Heart right ventricle (tissue), 16 donors: ENCODE measurements at places on chromosomes 7 and 10. TPM values are rescaled to one million over a fixed set of nuclear protein-coding genes. Genes with fewer than 3 reads are reported as not detected.

GRCh38 chr7:148986742-148987009 lies 41.6 kb downstream of the PDIA4 start:
- peaks cover 20% of the 10 kb centered on the region for H3K4me1 ChIP-seq
- H3K27me3 ChIP-seq, result no peaks in the 10 kb centered on the region
- peak overlapping the region; percentile 82 for H3K27ac ChIP-seq
- peak overlapping the region; percentile 67 for H3K4me3 ChIP-seq

SLC39A12 gene
- total RNA-seq, result not detected

GRCh38 chr10:132420469-132420980 lies 23.5 kb downstream of the PWWP2B start:
- H3K27ac ChIP-seq, result peak overlapping the region; percentile 91
- H3K27me3 ChIP-seq, result no peaks in the 10 kb centered on the region
- no peak overlapping the region for H3K4me3 ChIP-seq
- H3K4me1 ChIP-seq, result peaks cover 43% of the 10 kb centered on the region

DNA sequence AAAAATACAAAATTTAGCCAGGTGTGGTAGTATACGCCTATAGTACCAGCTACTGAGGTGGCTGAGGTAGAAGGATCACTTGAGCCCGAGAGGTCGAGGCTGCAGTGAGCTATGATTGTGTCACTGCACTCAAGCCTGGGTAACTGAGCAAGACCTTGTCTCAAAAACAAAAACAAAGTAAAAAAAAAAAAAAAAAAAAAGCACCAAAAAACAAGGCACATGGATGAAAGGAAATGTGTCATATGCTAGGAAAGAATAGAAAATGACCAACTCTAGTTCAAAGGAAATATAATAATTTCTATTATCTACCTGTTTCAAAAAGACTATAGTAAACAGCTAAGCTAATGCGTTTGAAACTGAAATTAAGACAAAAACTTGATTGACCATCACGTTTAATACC lies 33.8 kb downstream of the UBE2H start:
- H3K36me3 ChIP-seq, result peaks cover 7% of the 10 kb centered on the region
- H3K27ac ChIP-seq, result peak overlapping the region; percentile 79
- no peak overlapping the region for H3K4me3 ChIP-seq
- DNase-seq, result no peak

DNA sequence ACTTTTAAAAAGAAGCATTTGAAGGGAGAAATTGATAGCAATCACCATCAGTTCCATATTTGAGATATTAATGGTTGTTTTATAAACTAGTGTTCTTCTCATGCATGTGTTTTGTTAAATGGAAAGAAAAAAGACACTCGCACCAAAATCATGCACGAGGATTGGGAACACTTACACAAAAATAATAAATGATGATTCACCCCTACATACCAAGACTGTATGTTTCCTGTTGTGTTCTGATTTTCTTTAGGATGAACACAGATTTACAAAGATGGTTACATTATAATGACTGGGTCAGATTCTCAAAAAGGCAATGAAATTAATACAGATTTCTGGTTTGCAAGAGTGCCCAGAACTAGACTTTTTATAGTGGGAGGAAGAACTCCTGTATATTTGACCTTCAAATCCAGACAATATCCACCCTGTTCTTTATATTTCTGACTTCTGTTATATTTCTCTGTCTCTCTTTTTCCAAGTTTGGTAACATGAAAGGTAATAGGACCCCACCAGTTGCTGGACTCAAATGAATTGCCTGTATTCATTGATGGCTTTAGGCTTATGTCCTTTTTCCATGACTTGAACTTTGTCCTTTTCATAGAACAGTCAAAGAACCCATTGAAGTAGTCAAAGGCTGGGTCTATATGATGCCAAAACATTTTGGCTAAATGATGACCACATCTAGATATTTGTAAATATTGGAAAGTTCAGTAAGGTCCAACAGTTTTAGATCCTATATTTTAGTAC lies 54.4 kb downstream of the SEMA3A start:
- H3K36me3 ChIP-seq, result no peaks in the 10 kb centered on the region
- no peaks in the 10 kb centered on the region for H3K4me1 ChIP-seq
- H3K4me3 ChIP-seq, result no peak overlapping the region
- H3K27ac ChIP-seq, result no peak overlapping the region
- no peaks in the 10 kb centered on the region for H3K27me3 ChIP-seq
- no peak for DNase-seq

GRCh38 chr10:133219782-133220181 lies 10.2 kb upstream of the UTF1 start:
- no peaks in the 10 kb centered on the region for H3K36me3 ChIP-seq
- peaks cover 4% of the 10 kb centered on the region for H3K27me3 ChIP-seq
- H3K4me3 ChIP-seq, result no peak overlapping the region
- no peak overlapping the region for H3K27ac ChIP-seq
- DNase-seq, result no peak
- H3K4me1 ChIP-seq, result no peaks in the 10 kb centered on the region

PLXDC2 gene
- 19.1 TPM for total RNA-seq

- no peaks in the 10 kb centered on the region for H3K27me3 ChIP-seq
- no peak for DNase-seq
- no peak overlapping the region for H3K27ac ChIP-seq
- no peaks in the 10 kb centered on the region for H3K36me3 ChIP-seq
- H3K4me1 ChIP-seq, result no peaks in the 10 kb centered on the region
Measured at GRCh38 chr10:116866987-116867595, 17.8 kb downstream of the ENO4 start.

DNA sequence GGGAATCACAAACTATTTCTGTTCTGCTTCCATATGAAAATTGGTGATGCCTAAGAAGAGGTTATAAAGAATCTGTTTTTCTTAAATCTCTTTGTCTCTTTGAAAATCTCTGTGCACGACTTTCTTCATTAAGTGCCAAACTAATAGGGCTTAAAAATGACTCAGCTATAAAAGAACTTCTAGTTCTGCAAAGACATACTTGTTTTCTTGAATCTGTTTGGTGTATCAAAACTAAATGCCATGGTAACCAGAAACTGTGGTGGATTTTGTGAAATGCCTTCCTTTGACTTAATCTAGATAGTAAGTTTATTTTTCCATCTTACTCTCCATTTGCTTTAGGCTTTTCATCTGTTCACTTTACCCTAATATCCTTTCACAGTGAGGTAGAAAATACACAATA lies 417.8 kb downstream of the PARD3 start:
- H3K4me3 ChIP-seq, result no peak overlapping the region
- DNase-seq, result no peak
- peak overlapping the region; percentile 16 for H3K27ac ChIP-seq
- H3K4me1 ChIP-seq, result no peaks in the 10 kb centered on the region
